Left kidney (tissue), 8 donors: ENCODE measurements at places on chromosomes 16 and 17. TPM values are rescaled to one million over a fixed set of nuclear protein-coding genes. Genes with fewer than 3 reads are reported as not detected.

PNMT gene
- polyA plus RNA-seq, result 1.7 TPM

GRCh38 chr16:47213761-47214440 lies 70.2 kb upstream of the NETO2 start:
- no peak for DNase-seq

NEUROD2 gene
- polyA plus RNA-seq, result 0.08 TPM

DNA sequence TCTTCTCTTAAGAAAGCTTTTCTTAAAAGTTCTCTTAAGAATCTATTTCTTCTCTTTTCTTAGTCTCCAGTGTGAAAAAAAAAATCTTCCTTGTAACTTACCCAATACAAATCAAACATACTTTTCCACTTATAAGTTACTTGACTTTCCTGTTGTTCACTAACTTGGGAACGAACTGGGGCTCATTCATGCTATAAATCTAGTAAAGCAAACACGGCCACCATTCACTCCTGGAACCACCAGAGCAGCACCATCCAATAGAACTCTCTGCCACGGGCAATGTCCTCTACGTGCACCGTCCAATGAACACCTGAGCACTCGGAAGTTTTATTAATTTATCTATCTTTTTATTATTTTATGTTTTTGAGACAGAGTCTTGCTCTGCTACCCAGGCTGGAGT lies 20.8 kb downstream of the SRP68 start:
- DNase-seq, result no peak

GRCh38 chr16:17147942-17148341 lies 322.8 kb downstream of the XYLT1 start:
- DNase-seq, result no peak

- DNase-seq, result no peak
Observed at GRCh38 chr16:17331071-17331607, 139.6 kb downstream of the XYLT1 start.

- DNase-seq, result no peak
Observed at GRCh38 chr16:85124636-85125346, 12.5 kb upstream of the CIBAR2 start.

PDILT gene
- polyA plus RNA-seq, result 0.33 TPM

GRCh38 chr17:81455387-81455786 lies 57.2 kb downstream of the ACTG1 start:
- DNase-seq, result no peak

KRT10 gene
- polyA plus RNA-seq, result 45.2 TPM

KRTAP9-4 gene
- polyA plus RNA-seq, result not detected

MYO18A gene
- polyA plus RNA-seq, result 43.8 TPM

- no peak for DNase-seq
Observed at GRCh38 chr17:43881758-43882505, 25.4 kb downstream of the MPP2 start.

TPSD1 gene
- not detected for polyA plus RNA-seq

- DNase-seq, result no peak
Observed at GRCh38 chr16:4358831-4359561, 7.9 kb upstream of the PAM16 start.

CAPNS2 gene
- not detected for polyA plus RNA-seq

ALOX12B gene
- polyA plus RNA-seq, result 1.1 TPM

TP53TG3B gene
- polyA plus RNA-seq, result not detected

ITGAD gene
- 0.52 TPM for polyA plus RNA-seq

GPT2 gene
- polyA plus RNA-seq, result 34.3 TPM

DNA sequence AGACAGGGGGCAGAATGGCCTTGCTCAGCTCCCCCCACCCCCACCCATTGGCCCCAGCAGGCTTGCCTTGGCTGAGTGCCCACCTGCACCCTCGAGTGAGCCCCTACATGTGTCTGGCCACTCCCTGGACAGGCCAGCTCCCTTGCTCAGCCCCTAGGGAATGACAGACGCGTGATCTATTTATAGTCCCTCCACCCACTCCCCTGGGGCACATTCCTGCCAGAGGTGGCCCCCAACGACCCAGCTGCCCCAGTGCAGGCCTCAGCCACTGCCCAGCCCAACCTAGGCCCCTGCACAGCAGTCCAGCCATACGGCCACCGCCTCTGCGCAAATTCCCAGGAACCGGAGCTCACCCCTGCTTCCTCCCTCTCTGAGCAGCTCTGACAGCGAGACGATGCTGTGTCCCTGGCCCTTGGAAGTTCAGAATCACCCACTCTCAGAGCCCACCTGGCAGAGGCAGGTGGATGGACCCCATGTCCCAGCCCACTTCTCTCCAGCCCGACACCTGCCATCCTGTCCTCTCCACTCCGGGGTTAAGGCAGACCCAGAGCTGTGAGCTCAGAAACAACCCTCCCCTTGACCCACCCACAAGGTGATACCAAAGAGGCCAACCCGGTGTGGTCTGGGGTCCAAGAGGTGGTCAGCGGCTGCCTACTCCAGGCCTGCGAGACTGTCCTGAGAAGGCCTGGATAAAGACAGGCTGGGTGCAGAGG lies 11.5 kb upstream of the P2RX1 start:
- DNase-seq, result no peak

DNA sequence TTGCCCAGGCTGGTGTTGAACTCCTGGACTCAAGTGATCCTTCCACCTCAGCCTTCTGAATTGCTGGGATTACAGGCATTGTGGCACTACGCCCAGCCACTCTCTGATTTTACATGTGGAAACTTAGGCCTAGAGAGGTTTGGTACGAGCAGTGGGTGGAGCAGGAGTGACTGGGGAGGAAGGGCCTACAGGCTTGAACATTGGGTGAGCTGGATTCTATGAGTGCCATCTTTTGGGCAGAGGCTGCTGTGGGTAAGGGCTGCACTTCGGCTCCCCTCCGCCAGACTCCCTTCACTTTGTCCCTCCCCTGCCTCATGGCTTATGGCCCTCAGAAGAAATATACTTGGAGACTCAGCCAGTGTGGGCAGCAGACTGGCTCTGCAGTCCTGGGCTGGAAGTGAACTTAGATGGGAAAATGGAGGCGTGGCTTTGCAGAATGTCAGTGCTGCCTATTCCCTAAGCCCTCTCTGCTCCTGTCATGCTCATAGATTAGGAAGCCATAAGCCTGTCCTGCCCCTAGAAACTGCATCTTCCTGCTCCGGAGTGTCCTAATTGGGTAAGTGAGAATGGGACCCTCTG lies 9.5 kb upstream of the MRC2 start:
- no peak for DNase-seq

DNA sequence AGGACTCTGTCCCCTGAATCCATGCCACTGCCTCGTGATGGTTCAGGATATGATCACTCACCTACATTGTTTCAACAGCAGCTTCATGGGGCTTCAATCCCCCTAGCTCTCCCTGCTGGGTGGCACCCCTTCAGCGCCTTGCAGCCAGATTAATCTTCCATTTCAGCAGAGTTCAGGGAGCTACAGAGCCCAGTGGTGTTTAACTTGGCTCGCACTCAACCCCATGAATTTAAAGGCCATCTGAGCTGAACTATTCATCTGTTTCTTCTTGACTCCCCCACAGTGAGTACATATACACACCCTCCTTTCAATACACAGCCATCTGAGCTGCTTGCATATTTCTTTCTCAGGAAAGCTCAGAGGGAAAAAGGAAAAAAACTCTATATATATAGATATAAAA lies 202.8 kb upstream of the C16orf82 start:
- peak; percentile 37 for DNase-seq

- no peak for DNase-seq
Observed at GRCh38 chr17:11140501-11140900, 100.5 kb upstream of the SHISA6 start.

GRCh38 chr17:8143581-8144400 lies 8.4 kb downstream of the PER1 start:
- no peak for DNase-seq

ASPA gene
- polyA plus RNA-seq, result 33.2 TPM

DNA sequence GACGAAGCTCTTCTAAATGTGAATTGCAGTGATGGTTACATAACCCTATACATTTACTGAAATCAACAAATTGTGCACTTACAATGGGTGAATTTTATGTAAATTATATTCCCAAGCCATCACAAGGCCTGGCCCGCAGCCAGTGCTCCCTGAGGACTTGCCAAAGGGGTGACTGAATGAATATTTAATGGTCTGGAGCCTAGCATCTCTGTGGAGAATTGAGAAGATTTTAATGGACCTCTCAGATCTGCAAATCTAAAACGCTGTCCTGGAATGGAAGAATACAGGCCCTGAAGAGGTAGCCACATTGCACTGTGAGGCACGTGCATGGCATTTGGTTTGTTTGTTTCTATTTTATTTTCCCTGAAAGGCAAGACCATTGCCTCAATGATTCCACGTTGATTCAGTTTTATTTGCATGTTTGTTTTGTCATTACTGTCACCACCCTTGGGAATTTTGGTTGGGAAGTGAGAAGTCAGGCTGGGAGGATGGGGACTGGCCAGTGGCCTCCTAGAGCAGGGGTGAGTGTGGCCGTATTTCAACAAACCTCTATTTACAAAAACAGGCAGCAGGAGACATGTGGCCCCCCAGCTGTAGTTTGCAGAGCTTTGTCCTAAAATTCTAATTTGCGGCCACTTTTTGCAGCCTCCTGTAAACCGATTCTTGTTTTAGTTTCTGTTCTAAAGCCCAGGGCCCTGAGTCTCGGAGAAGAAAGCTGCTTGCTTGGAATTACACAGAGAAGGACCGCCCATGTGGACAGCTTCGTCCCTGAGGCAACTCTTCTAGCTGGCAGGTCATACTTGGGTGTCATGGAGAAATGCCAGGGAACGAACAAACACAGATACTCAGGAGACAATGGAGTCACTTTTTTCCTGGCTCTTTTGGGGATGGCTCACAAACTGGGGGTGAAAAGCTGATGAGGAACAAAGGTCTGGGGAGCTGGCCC lies 40.5 kb upstream of the GCSH start:
- peak; percentile 22 for DNase-seq

CD68 gene
- polyA plus RNA-seq, result 56.8 TPM

UTS2R gene
- polyA plus RNA-seq, result 0.40 TPM

DNA sequence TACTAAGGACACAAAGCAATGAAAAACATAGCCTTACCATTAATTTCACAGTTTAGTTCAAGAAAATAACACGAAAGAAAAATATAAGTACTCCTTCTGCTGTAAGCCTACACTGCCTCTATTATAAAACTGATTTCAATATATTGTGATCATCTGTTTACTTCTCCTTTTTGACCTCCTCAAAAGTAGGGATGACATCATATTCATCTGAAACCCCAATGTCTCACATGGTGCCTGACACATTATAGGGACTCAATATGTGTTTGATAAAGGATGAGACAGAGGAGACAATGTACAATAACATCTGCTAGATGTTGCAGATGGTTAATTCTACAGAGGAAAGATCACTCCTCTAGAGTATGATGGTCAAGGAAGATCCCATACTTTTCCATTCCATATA lies 118.4 kb upstream of the NOG start:
- DNase-seq, result no peak

AIPL1 gene
- 0.07 TPM for polyA plus RNA-seq

GRCh38 chr17:27351759-27352158 lies 57.8 kb downstream of the WSB1 start:
- DNase-seq, result no peak

GRCh38 chr17:80879723-80880647 lies 111.7 kb upstream of the CHMP6 start:
- DNase-seq, result no peak

- no peak for DNase-seq
Observed at GRCh38 chr16:27399969-27400368, 2.0 kb upstream of the IL21R start.

DNA sequence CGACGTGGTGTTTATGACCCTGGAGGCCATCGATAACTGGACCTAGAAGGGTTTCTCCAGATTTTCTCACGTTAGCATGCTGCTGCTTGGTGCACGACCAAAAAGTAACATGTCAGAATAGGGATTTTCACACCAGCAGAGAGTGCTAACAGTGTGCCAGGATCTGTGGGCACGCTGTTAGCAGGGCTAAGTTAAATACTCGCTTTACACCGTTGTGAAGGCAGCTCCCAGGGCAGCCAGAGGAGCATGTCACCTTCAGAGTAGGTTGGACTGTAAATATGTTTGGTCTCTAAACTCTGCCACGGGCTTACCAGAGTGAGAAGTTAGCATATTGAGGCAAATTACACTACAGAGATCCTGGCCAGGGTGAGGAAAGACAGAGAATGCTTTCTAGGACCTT lies 113.2 kb upstream of the TBX2 start:
- DNase-seq, result no peak

DNA sequence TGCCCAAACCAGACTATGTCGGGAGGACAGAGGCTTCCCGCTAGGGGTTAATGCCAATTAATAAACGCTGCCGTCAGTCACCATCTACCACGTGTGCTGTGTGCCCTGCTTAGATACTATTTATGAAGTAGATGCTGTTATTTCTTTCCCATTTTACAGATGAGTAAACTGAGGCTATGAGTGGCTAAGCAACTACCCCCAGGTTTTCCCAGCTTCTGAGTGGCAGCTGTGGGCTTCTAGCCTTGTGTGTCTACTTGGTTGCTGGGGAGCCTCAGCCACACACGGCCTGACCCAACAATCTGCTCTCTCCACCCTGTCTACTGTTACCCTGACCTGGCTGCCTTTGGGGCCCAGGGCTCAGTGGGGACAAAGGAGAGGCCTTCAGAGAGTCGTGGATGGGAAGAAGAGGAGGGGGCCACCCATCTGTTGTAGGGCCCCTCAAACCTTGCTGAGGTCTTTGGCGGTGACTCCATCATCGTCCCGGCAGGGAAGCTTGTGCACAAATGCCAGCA lies 7.1 kb downstream of the GIT1 start:
- DNase-seq, result no peak

GRCh38 chr16:6218855-6219254 lies 1113.8 kb upstream of the RBFOX1 start:
- no peak for DNase-seq

CCL16 gene
- polyA plus RNA-seq, result 0.20 TPM

DNA sequence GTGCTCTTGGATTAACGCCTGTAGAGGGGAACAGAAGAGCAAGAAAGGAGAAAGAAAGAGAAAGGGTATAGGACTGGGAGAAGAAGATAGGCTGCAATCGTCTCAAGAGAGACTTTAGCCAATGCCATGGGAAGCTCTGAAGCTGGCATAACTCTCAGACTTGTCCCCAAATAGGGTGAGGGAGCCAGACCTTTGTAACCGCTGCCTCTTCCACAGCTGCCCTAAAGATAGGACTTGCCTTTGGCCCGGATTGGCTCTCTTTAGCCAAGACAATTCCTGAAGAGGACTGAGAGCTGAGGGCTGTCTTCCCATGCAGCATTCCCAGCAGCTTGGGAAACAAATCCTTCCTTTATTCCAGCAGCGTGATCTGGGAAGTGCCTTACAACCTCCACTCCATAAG lies 20.8 kb upstream of the MMD start:
- DNase-seq, result no peak

ZP2 gene
- 0.08 TPM for polyA plus RNA-seq

CDH5 gene
- polyA plus RNA-seq, result 53.1 TPM

GFAP gene
- polyA plus RNA-seq, result 0.58 TPM

CLDN7 gene
- polyA plus RNA-seq, result 36.6 TPM

GRCh38 chr17:50511058-50511457 lies 2.8 kb downstream of the MYCBPAP start:
- no peak for DNase-seq

- no peak for DNase-seq
Observed at GRCh38 chr16:56713794-56714193, 16.1 kb upstream of the NUP93 start.

GRCh38 chr17:41437769-41438168 lies 3.0 kb downstream of the KRT38 start:
- no peak for DNase-seq
